ENCODE measurements at places on chromosomes 11 and 22.

- peak; percentile 70 for DNase-seq
These were observed 33.8 kb upstream of the SPON1 start for GRCh38 chr11:13928566-13929251.

GRCh38 chr22:25938151-25938550 is 196.2 kb downstream of the MYO18B start:
- no peak for DNase-seq

- no peak for DNase-seq
These were observed 149.7 kb upstream of the SEZ6L start for GRCh38 chr22:26019596-26019995.

- DNase-seq = no peak
These were observed 30.5 kb downstream of the LMO2 start for GRCh38 chr11:33861386-33861785.
